ENCODE measurements at places on chromosomes 16 and 17. TPM values are rescaled to one million over a fixed set of nuclear protein-coding genes. Genes with fewer than 3 reads are reported as not detected.

DNA sequence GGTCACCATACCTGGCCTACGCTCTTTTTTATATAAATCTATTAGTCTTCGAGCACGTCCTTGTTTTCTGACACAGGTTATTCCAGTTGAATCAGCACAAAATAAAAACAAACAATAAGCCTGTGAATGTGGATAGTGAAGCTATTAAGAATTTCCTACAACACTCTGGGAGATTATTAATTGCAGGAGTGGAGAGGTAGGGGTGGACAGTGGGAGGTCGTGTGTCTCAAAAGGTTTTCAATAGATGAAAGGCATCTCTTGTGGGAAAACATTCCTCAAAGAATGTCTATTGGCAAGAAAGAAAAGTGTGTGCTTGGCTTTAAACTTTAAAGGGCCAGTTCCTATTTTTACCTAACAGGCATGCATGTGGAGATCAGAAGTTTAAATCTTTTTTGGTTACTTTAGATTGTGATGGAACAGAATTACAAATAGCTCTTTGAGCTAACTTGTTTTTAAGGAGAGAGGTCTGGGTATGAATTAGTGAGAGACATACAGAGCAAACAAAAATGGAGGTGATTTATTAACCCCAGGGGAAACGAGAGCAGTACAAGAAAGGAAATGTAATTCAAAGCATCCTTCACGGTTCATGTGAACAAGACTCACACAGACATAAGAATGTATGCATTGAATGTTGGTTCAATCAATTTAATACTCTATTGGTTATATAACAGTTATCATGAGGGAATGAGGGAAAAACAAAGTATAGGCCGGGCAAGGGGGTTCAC is 9.0 kb downstream of the SMYD4 start:
- DNase-seq: no peak

GRCh38 chr17:82596296-82596695 is 51.9 kb downstream of the WDR45B start:
- no peak for DNase-seq

- no peak for DNase-seq
Observed at GRCh38 chr16:67006930-67007658, 18.7 kb downstream of the CES4A start.

Gene SDR42E1
- 0.73 TPM for total RNA-seq

- no peak for DNase-seq
Observed at GRCh38 chr16:79083508-79084299, 516.8 kb downstream of the MAF start.

- no peak for DNase-seq
Observed at GRCh38 chr17:50372222-50372757, 694 bp downstream of the MRPL27 start.

Gene CD300A
- total RNA-seq: 1.7 TPM

- DNase-seq: no peak
Observed at GRCh38 chr16:17529982-17530760, 59.4 kb upstream of the XYLT1 start.
